Mammary epithelial cell (primary cell): ENCODE measurements at places on chromosomes 2 and 18. TPM values are rescaled to one million over a fixed set of nuclear protein-coding genes. Genes with fewer than 3 reads are reported as not detected.

CLEC4F gene
- not detected in 2 replicates for total RNA-seq

RBM44 gene
- 0.17 TPM for total RNA-seq

SOX11 gene
- total RNA-seq: not detected

CDH7 gene
- not detected for total RNA-seq

EFR3B gene
- 0.05 TPM in 1 of 2 replicates, not detected in the other for total RNA-seq

AFF3 gene
- total RNA-seq: not detected

IL18R1 gene
- 1.2 TPM for total RNA-seq
